ENCODE measurements at places on chromosomes 6 and 20. TPM values are rescaled to one million over a fixed set of nuclear protein-coding genes. Genes with fewer than 3 reads are reported as not detected.

MUCL3 gene
- not detected for total RNA-seq

LAMA4 gene
- 99.0 TPM for total RNA-seq

PSORS1C1 gene
- 22.0 TPM for total RNA-seq

PPP1R16B gene
- 7.8 TPM for total RNA-seq

LTB gene
- total RNA-seq = not detected

RNF182 gene
- total RNA-seq = not detected

SAPCD1 gene
- total RNA-seq = 10.3 TPM

SYNDIG1 gene
- total RNA-seq = not detected

- no peak overlapping the region for H3K4me3 ChIP-seq
- peaks cover 27% of the 10 kb centered on the region for H3K4me1 ChIP-seq
- H3K27me3 ChIP-seq = no peaks in the 10 kb centered on the region
- H3K27ac ChIP-seq = no peak overlapping the region
Observed at GRCh38 chr20:6765469-6766058, 1.9 kb upstream of the BMP2 start.

DNA sequence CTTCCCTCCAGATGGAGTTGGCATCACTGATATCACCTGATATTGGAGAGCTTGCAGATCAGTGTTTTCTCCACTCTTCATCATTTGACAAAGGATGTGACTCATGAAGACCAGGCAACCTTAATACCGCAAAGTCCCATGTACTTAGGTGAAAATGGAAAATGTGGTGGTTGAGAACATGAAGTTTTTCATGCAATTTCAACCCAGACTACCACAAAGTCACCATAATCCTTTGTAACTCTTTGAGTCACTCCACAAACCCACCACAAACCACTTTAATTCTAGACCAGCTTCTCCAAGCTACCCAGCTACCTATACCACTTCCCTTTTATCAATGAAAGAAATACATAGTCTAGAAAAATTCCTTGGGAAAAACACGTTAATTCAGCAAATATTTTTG, 7.1 kb downstream of the NHLRC1 start:
- no peak overlapping the region for H3K27ac ChIP-seq
- DNase-seq = no peak
- H3K4me1 ChIP-seq = no peaks in the 10 kb centered on the region
- no peaks in the 10 kb centered on the region for H3K36me3 ChIP-seq
- no peak overlapping the region for H3K4me3 ChIP-seq

- no peak overlapping the region for H3K4me3 ChIP-seq
- H3K36me3 ChIP-seq = peaks cover 82% of the 10 kb centered on the region
- no peaks in the 10 kb centered on the region for H3K4me1 ChIP-seq
- no peaks in the 10 kb centered on the region for H3K27me3 ChIP-seq
- H3K27ac ChIP-seq = no peak overlapping the region
- no peak for DNase-seq
Observed at GRCh38 chr6:89685311-89685710, 46.8 kb upstream of the LYRM2 start.

GRCh38 chr6:70847106-70848084, 109.5 kb downstream of the B3GAT2 start:
- H3K36me3 ChIP-seq = no peaks in the 10 kb centered on the region
- H3K4me3 ChIP-seq = no peak overlapping the region
- DNase-seq = no peak
- no peaks in the 10 kb centered on the region for H3K27me3 ChIP-seq
- H3K4me1 ChIP-seq = no peaks in the 10 kb centered on the region

- DNase-seq = no peak
- no peaks in the 10 kb centered on the region for H3K4me1 ChIP-seq
- no peaks in the 10 kb centered on the region for H3K27me3 ChIP-seq
- H3K4me3 ChIP-seq = no peak overlapping the region
Observed at GRCh38 chr20:62787866-62788265, 8.4 kb upstream of the MRGBP start.

GRCh38 chr6:119894811-119895210, 545.2 kb upstream of the MAN1A1 start:
- no peak overlapping the region for H3K27ac ChIP-seq

DNA sequence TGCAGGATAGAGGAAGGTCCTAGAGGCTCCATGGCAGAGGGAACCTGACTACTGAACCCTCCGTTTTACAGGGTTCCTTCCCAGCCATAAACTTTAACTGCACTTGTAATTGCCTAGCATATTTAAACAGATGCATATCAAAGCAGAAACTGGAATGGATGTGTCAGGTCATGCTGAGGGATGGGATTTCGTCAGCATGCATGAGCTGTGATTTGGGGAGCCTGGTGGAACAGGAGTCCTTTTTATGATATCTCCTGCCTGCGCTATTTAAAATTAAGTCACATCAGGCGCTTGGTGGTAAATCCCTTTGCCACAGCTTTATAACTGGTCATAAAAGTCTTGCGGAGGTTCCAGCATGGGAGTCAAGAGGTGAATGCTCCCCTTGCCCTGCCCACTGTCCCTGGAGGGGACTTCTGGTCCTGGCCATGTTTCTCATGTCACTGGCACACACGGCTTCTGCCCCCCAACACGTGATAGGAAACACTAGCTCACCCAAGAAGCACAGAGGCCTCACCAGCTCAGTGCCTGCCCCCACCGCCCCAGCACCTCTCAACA, 26.0 kb upstream of the PCMTD2 start:
- H3K27me3 ChIP-seq = no peaks in the 10 kb centered on the region
- no peaks in the 10 kb centered on the region for H3K4me1 ChIP-seq
- no peak overlapping the region for H3K4me3 ChIP-seq
- no peak for DNase-seq

DNA sequence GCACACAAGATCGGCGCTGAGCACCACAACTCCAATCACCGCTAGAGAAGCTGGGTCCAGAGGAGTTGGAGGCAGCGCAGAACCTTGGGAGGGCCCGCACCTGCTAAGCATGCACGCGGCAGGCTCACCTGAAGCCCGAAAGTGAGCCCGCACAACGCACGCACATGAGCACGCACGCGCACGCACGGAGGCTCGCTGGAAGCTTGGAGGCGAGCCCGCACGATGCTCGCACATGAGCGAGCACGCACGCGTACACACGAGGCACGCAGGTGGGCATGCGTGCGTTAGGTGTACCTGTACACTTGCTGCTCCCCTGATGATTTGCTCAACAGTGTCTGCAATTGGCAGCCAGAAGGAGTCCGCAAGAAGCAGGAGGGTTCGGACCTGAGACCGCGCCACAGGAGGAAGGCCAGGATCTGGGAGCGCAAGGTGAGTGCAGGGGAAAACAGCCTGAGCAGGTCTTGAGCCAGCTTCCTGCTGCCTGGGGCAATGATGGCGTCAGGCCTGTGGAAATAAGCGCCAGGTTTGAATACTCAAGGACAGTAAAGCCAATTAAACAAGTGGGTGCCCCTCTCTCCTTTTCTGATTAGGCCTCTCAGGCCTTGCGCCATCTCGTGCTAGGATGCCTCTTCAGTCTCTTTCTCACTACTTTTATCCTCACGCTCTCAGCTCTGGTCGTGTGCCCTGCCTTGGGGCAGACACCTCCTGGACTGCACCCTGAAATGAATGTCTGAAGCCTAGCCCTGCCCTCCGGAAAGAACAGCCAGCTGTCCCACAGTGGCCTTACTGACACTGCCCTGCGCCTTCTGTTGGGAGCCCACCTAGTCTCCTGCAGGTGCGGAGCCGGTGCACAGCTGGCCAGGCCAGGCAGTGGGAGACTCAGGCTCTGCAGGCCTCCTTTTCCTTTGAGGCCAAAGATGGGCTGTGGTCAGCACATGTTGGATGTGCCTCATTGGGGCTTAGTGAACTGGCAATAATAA, 340.4 kb downstream of the CDC5L start:
- H3K27ac ChIP-seq = no peak overlapping the region
- no peaks in the 10 kb centered on the region for H3K4me1 ChIP-seq
- H3K27me3 ChIP-seq = no peaks in the 10 kb centered on the region
- DNase-seq = no peak
- no peaks in the 10 kb centered on the region for H3K36me3 ChIP-seq
- H3K4me3 ChIP-seq = no peak overlapping the region

DNA sequence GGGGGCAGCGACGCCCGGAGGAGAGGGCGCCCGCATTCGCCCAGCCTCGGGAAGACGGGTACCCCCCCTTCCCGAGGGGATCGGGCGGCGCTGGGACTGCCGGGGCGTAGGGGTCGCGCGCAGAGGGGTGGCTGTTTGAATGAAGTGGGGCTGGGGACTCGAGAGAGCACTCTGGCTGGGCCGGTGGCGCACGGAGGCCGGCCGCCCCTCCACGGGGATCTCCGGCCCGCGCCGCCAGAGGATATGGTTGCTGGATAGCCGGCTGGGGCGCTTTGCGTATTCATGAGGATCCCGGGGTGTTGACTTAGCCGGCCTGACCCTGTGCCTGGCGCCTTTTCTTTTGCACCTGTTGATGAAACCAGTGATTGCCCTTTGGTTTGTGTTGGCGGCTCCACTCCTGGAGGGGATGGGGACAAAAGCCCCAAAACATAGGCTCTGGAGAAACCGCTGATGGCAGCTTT, 469 bp downstream of the SYNJ2 start:
- no peaks in the 10 kb centered on the region for H3K36me3 ChIP-seq
- peak overlapping the region; percentile 79 for H3K27ac ChIP-seq
- no peaks in the 10 kb centered on the region for H3K27me3 ChIP-seq
- H3K4me3 ChIP-seq = peak overlapping the region; percentile 92
- H3K4me1 ChIP-seq = no peaks in the 10 kb centered on the region

GRCh38 chr6:169251371-169251802, 2.3 kb downstream of the THBS2 start:
- no peaks in the 10 kb centered on the region for H3K36me3 ChIP-seq
- peaks cover 6% of the 10 kb centered on the region for H3K27me3 ChIP-seq
- H3K27ac ChIP-seq = no peak overlapping the region
- DNase-seq = no peak
- H3K4me1 ChIP-seq = no peaks in the 10 kb centered on the region

- H3K4me3 ChIP-seq = no peak overlapping the region
- H3K27ac ChIP-seq = no peak overlapping the region
- no peak for DNase-seq
Observed at GRCh38 chr20:43525021-43525420, 17.5 kb downstream of the L3MBTL1 start.

GRCh38 chr6:47357827-47358226, 48.1 kb upstream of the TNFRSF21 start:
- H3K4me3 ChIP-seq = no peak overlapping the region
- H3K27me3 ChIP-seq = no peaks in the 10 kb centered on the region
- no peak for DNase-seq
- no peak overlapping the region for H3K27ac ChIP-seq
- no peaks in the 10 kb centered on the region for H3K4me1 ChIP-seq
- no peaks in the 10 kb centered on the region for H3K36me3 ChIP-seq

DNA sequence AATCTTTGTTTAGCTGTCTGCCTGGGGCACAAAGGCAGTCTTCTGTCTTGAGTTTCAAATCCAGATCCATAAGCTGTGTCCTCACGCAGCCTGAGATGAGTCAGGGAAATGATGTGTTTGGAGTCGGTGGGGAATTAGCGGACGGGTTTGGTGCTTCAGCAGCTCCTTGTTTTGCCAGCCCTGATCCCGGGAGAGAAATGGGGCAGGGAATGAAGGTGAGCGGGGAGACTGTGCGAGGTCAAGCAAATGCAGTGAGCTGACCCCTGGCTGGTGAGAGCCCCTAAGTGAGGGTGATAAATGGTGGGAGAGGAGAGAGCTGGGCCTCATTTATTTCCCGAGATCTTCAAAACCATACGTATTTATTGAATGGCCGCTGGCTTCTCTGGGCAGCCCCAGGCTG, 21.6 kb downstream of the DUSP22 start:
- no peaks in the 10 kb centered on the region for H3K27me3 ChIP-seq
- H3K36me3 ChIP-seq = no peaks in the 10 kb centered on the region
- H3K27ac ChIP-seq = no peak overlapping the region
- DNase-seq = no peak

- H3K36me3 ChIP-seq = no peaks in the 10 kb centered on the region
- H3K27me3 ChIP-seq = no peaks in the 10 kb centered on the region
- H3K4me3 ChIP-seq = no peak overlapping the region
- no peaks in the 10 kb centered on the region for H3K4me1 ChIP-seq
- DNase-seq = no peak
Observed at GRCh38 chr6:14888575-14889000, 357.3 kb upstream of the JARID2 start.

- H3K4me3 ChIP-seq = no peak overlapping the region
- no peak overlapping the region for H3K27ac ChIP-seq
- H3K27me3 ChIP-seq = no peaks in the 10 kb centered on the region
- no peak for DNase-seq
- no peaks in the 10 kb centered on the region for H3K4me1 ChIP-seq
Observed at GRCh38 chr6:144314003-144314485, 28.9 kb downstream of the UTRN start.

- no peaks in the 10 kb centered on the region for H3K36me3 ChIP-seq
- DNase-seq = no peak
- H3K4me1 ChIP-seq = no peaks in the 10 kb centered on the region
- H3K27me3 ChIP-seq = no peaks in the 10 kb centered on the region
- H3K27ac ChIP-seq = no peak overlapping the region
Observed at GRCh38 chr20:61799394-61799923, 266.2 kb downstream of the TAF4 start.

DNA sequence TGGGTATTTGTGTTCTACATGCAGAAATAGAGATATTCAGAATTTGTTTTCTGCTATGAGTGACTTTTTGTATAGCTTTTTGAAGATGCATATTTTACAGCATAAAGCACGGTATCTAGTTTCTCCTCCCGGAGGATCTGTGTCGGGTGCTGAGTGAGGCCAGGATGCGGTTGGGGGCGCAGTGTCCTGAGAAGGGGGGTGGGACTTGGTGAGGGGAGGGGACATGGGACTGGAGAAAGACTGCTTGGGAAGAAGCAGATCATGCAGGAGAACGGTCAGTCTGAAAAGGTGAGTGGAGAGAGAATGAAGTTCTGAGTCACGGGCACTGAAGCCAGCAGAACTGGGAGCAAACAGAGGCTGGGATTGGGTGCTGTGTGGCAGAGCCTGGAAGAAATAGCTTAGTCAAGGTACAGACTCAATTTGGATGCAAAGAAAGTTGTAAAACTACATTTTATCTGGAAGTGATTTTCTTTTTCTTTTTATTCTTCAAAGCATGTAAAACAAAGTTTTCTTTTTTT, 44.0 kb downstream of the STX11 start:
- no peak for DNase-seq
- no peak overlapping the region for H3K4me3 ChIP-seq
- no peak overlapping the region for H3K27ac ChIP-seq
- no peaks in the 10 kb centered on the region for H3K4me1 ChIP-seq

GRCh38 chr6:138307352-138307751, 70.4 kb upstream of the SMIM28 start:
- no peak for DNase-seq
- H3K4me3 ChIP-seq = no peak overlapping the region
- no peaks in the 10 kb centered on the region for H3K36me3 ChIP-seq
- no peaks in the 10 kb centered on the region for H3K4me1 ChIP-seq

DNA sequence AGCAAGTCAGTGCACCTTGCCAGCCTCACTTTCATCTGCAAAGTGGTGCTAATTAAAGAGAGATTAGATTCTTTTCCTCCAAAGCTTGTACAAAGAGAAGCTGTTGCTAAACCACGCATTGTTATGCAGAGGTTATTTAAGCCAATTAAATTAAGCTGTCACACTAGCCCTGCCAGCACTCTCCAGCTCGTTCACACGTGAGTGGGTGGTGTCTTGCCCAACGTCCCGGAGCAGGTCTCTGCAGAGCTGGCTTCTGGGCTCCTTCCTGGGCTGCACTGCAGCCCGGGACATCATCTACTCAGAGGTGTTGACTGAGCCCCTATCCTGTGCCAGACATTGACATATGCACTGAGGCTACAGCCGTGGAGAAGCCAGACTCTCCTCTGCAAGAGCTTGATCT, 401.6 kb upstream of the SULF2 start:
- no peaks in the 10 kb centered on the region for H3K27me3 ChIP-seq
- H3K27ac ChIP-seq = no peak overlapping the region
- H3K4me1 ChIP-seq = peaks cover 8% of the 10 kb centered on the region
- no peaks in the 10 kb centered on the region for H3K36me3 ChIP-seq

Measured in Peyer's patch (tissue), 4 donors.